ENCODE measurements at places on chromosomes 11 and 22.

DNA sequence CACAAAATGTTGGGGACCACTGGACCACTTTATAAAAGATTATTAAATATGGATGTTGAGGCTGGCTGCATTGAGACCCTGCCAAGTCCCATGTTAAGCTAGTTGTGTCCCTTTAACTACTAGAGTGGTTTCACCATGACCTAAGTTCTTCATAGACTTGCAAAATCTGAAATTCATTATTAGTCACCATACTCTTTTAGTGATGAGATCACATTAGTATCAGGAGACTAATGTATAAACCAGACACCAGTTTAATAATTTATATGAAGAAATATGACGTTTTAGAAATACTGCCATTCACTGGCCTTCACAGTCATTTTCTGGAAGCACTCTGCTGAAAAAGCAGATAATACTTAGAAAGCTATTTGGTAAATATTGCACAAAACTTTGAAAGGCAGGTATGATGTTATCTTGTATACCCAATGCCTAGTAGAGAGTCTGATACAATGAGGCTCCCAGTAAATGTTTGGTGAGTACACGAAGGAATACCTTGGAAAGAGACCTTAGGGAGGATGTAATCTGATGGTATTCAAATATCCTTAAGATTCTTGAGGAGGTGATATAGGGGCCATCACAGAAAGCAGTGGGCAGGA, 728.2 kb upstream of the ANO5 start:
- DNase-seq = no peak

- peak; percentile 24 for DNase-seq
These were observed 36.4 kb downstream of the PACSIN2 start for GRCh38 chr22:42978453-42979103.

DNA sequence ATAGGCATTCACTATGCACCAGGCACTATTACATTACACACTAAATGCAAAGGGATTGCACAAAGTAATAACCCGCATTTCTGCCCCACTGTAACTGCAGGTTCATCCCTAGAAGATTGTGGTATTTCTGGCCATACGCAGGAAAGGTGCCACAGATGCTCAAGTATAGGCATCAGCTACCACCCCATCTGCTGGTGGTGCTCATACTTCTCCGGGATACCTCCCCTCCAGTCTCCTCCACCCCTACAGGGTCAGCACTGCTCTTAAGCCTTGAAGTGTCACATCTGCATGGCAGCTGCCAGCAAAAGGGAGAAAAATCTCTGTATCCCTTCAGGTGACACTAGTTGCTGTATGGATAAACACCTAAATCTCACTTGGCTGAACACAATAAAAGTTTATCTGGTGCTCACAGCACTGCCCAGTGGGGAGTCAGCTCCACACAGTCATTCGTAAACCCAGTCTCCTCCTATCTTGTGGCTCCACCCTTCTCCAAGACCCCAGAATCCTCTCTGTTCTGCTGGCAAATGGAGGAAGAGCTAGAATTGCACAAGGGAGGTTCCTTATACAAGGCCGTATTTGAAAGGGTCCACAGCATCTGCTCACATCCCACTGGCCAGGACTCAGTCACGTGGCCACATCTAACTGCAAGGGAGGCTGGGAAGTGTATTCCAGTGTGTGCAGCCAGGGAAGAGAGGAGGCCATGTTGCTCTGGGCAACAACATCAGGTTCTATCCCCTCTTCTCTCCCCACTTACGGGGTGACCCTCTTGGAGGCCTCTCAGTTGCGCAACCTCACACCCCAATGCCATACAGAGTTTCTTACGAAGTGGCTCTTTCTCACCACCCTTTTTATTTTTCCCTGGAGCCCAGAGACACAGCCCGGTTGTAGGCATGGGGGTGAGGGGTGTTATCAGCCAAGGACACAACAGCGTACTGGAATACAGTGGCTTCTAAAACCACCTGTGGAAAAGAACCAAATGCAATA, 114.7 kb downstream of the BUD13 start:
- no peak for DNase-seq

DNA sequence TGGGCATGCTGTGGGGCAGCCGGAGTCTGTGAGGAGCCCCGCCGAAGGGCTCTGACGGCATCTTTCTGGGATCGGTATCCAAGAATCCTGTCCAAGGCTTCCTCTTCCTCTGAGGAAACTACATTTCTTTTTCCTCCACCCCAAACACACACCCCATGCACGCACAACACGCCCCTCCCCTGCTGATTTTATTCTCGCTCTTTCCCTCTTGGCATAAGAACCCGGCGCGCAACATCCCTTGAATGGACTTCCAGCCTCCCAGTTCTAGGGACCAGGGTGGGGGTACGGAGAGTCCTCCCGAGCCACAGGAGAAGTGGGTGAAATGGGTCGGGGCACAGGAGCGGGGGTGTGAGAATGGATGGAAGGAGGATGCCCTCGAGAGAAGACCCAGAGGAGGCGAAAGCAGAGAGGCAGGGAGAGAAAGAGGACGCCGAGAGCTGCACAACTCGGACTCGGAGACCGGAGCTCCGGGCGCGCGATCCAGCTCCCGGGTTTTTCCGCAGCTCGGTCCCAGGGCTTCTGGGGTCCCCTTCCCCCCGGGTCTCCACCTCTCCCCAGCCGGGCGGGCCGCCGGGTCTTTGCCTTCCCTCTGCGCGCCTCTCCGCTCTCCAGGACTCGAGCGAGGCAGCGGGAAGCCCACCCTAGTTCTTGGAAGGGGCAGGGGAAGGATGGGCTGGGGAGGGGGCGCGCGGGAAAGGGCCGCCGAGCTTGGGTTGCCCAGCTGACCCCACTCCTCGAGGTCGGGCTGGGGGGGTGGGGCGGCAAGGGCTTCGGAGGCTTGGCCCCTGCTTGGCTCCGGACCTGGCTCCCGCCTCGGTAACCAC, 1.5 kb upstream of the LARGE1 start:
- DNase-seq = peak; percentile 86

- DNase-seq = no peak
These were observed 268.5 kb downstream of the TTC28 start for GRCh38 chr22:28411125-28411524.

GRCh38 chr11:119320776-119321524, 4.0 kb upstream of the MCAM start:
- no peak for DNase-seq

DNA sequence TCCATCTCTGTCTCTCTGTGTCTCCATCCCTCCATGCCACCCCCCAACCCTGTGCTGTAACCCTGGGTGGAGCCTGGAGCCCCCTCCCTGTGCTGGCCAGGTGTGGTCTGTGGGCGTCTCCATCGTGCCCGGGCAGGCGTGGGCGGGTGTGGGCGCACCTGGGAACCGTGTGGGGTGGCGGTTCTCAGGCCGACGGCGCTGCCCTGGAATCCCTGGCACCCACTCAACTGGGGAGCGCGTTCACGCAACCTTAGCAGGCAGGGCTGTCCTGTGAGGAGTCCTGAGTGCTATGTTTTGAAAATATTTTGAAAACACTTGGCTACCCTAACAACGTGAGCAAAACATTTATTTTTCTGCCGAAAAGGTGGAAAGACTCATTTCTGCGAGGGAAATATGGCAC, 4.7 kb downstream of the TNNT3 start:
- DNase-seq = no peak

DNA sequence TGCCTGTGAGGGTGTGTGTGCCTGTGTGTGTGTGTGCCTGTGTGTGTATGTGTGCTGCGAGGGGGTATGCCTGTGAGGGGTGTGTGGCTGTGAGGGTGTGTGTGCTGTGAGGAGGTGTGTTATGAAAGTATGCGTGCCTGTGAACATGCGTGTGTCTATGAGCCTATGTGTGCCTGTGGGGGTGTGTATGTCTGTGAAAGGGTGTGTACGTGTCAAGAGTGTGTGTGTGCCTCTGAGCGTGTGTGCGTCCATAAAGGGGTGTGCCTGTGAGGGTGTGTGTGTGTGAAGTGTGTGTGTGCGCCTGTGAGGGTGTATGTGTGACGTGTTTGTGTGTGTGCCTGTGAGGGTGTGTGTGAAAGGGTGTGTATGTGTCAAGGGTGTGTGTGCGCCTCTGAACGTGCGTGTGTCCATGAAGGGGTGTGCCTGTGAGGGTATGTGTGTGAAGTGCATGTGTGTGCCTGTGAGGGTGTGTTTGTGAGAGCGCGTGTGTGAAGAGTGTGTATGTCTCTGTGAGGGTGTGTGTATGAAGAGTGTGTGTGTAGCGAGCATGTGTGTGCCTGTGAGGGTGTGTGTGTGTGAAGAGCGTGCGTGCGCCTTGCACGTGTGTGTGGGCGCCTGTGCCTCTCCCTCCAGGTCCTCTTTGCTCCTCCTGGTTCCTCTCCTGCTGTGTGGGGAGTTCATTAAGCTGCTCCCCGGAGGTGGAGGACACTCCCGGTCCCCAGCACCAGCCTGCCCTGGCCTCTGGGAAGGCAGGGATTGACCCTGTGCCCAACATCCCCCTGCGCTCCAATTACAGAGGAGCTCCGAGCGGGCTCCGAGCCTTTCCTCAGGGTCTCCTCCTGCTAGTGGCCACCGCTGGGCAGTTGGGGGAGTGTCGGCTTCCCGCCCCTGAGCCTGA, 53.3 kb downstream of the CACNA1I start:
- DNase-seq = no peak
